Pons (tissue), 1 donor: ENCODE measurements at places on chromosomes 12 and 14.

- DNase-seq: no peak
These were observed 1.4 kb upstream of the DNAJC22 start for GRCh38 chr12:49345051-49345824.

GRCh38 chr14:100709289-100710284, 17.1 kb upstream of the DLK1 start:
- DNase-seq: no peak

GRCh38 chr12:65464930-65465329, 186.4 kb downstream of the MSRB3 start:
- DNase-seq: no peak

- no peak for DNase-seq
These were observed 31.5 kb downstream of the EPS8 start for GRCh38 chr12:15757553-15758255.

GRCh38 chr12:24062642-24063245, 113.3 kb upstream of the SOX5 start:
- no peak for DNase-seq
